Activated CD8-positive, alpha-beta memory T cell treated with anti-CD3 and anti-CD28 coated beads for 4 hours (primary cell): ENCODE measurements at places on chromosomes 2 and 18.

GRCh38 chr2:239265681-239266433, 135.0 kb downstream of the HDAC4 start:
- no peak for DNase-seq

DNA sequence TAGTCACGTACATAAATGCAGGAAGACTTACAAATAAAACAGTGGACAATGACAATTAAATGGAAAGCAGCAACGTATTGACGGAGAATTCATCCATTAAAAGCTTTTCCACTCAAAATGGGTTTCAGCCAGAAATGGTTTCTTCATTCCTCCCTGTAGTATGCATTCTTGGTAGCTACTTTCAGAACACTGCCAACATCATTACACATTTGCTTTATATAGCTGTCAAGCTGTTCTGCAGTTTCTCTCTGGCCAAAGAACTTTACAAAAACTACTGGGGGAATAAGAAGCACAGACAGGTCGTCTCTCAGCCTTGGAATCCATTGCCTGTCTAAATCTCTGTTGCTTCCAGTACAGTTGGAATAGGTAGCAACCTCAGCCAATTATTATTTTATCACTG, 84.1 kb upstream of the NCKAP5 start:
- DNase-seq, result no peak

GRCh38 chr18:55458456-55459203, 129.4 kb downstream of the TCF4 start:
- DNase-seq, result no peak

DNA sequence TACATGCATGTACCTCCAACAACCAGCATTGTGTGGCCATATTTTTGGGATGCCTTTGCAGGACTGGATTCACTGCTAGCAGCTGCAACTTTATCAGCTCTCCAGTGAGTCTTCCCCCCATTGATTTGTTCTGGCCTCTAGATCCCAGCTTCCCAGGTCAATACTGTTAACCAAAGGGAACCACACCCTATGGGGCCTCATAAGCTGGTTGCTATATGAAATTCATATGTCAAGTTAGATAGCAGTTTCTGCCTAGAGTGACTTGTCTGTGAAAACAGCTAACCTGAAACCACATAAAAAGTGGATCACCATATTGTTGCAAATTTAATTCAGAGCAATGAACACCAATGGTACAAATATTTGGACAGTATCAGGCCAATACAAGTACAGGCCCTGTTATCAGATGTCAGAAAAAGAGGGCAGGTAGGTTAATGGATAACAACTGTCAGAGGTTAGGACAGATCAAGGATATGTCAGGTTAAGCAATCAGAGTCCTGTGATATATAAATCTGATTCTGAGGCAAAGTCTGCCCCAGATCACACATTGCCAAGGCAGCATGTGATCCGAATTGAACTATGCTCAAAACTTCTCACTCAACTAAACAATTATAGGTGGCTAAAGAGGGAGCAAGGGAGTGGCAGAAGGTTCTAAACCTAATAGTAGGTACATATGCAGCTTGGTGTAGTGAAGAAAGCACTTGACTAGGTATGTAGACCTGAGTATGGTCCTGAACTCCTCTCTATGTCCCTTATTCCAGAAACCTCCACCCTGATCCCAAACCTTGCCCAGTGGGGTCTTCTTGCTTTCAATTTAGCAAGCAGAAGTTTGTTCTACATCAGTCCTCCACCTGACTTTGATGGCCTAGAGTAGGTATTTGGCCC, 310.2 kb upstream of the STON1 start:
- no peak for DNase-seq

DNA sequence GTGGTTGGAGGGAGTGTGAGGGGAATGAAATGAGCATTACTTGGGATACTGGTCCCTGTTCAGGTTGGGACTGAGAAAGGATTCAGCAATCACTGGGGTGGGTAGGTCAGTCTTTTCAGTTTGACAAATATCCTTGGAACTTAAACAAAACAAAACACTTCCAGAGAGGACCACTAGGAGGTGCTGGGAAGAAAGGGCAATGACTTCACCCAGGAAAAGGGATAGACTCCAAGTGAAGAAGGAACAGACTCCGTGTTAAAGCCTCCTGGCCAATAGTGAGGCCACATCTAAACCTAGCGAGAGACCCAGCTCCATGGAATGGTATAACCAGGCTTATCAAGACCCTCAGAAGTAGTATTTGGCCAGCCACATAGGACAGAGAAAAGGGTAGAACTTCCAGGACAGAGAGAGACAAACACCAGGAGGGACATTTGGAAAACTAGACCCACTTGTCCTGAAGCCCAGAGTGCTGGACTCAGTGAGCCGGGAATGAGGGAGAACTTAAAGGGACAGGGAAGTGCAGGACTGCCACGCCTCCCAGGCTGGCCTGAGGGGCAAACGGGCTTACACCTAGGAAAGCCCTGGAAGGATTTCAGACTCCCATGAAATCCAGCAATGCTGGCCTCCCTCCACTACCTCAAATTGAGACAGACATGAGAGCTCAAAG, 19.6 kb upstream of the KCNG3 start:
- no peak for DNase-seq

GRCh38 chr2:192159208-192159607, 35.5 kb downstream of the TMEFF2 start:
- no peak for DNase-seq

GRCh38 chr2:144712550-144712940, 192.6 kb upstream of the ZEB2 start:
- DNase-seq, result no peak

GRCh38 chr2:50026236-50026635, 871.9 kb upstream of the FSHR start:
- DNase-seq, result no peak

- no peak for DNase-seq
Measured at GRCh38 chr2:126722546-126722945, 66.6 kb downstream of the GYPC start.

- DNase-seq, result no peak
Measured at GRCh38 chr2:233833345-233833744, 21.0 kb downstream of the HJURP start.

GRCh38 chr2:86066007-86066578, 39.6 kb downstream of the POLR1A start:
- DNase-seq, result no peak

DNA sequence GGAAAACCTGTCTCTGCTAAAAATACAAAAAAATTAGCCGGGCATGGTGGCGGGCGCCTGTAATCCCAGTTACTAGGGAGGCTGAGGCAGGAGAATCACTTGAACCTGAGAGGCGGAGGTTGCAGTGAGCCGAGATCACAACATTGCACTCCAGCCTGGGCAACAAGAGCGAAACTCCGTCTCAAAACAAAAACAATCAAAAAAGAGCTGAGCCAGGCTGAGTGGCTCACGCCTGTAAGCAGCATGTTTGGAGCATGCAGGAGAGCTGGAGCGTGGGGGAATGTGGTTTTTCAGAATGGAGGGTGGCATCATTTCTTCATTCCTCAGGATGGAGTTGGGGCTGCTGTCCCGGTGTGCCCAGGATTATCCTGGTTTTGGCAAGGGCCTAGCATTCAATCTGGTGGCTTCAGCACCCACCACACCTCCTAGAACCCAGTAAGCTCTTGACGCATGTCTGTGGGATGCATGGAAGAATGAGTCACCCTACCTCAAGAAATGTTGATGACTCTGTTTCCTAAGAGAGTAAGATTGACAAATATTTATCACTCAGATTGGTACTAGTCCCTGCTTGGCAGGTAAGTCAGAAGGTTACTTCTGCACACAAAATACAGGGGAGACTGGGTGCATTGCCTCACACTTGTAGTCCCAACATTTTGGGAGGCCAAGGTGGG, 90.2 kb upstream of the ODC1 start:
- no peak for DNase-seq

DNA sequence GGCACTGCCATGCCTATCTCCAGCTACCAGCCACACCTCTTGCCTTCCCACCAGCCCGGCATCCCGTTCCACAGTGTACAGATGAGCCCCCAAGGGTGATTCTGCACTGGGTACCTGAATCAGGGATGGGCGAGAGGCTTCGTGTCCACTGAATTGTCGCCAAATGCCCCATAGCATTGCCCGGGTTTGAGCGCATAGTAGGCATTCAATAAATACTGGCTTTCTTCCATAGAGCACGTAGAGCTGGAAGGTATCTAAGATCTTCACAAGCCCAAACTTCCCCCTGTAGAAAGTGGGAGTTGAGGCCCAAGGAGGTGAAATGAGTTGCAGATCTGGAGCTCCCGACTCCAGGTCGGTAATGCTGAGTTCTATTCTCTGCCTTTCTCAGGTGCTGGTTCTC, 358.7 kb downstream of the LPIN1 start:
- no peak for DNase-seq

GRCh38 chr2:236584521-236585384, 15.1 kb downstream of the ACKR3 start:
- DNase-seq, result no peak

- no peak for DNase-seq
Measured at GRCh38 chr18:49459404-49460171, 857 bp downstream of the DYM start.

- DNase-seq, result no peak
Measured at GRCh38 chr2:46298272-46298521, 990 bp downstream of the EPAS1 start.

GRCh38 chr18:23073996-23074606, 61.2 kb upstream of the CABLES1 start:
- no peak for DNase-seq

DNA sequence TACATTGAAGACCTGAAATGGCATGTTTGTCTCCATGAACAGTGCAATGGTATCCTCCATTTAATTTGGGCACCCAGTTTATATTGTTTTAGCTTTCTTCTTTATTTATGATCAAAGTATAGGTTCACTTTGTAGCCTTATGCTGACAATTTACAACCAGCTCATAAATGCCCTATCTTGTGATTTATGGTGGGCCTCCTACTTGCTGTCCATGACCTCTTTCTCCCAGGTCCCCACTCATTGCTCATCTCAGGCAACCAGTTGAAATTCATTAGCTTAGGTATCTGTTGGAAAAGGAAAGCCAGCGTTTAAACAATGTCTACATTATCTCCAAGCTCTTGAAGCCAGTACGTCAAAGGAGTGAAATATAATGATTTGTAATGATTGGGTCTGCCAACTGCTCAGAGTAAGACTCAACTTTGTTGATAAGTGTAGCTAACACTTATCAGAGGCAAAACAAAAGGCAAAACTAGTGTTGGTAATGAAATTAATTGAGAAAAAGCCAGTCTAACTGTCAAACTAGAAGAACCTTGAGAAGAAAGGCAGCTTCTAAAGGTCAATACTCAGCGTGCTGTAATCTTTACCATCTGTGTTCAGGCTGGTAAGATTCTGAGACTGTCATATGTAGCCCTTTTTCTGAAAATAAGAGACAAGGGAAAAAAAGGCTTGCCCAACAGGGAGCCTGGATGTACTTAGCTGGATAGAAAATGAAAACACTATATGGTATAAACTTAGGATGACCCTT, 695.9 kb downstream of the EPHA4 start:
- no peak for DNase-seq

- no peak for DNase-seq
Measured at GRCh38 chr2:28344756-28345373, 47.8 kb upstream of the FOSL2 start.

DNA sequence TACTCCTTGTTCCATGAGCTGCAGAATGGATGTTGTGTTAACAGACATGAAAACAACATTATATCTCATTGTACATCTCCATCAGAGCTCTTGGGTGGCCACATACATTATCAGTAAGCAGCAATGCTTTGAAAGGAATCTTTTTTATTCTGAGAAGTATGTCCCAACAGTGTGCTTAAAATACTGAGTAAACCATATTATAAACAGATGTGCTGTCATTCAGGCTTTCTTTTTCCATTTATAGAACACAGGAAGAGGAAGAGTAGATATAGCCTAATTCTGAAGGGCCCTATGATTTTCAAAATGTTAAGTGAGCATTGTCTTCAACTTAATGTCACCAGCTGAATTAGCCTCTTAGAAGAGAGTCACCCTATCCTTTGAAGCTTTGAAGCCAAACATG, 44.3 kb upstream of the CABYR start:
- no peak for DNase-seq

DNA sequence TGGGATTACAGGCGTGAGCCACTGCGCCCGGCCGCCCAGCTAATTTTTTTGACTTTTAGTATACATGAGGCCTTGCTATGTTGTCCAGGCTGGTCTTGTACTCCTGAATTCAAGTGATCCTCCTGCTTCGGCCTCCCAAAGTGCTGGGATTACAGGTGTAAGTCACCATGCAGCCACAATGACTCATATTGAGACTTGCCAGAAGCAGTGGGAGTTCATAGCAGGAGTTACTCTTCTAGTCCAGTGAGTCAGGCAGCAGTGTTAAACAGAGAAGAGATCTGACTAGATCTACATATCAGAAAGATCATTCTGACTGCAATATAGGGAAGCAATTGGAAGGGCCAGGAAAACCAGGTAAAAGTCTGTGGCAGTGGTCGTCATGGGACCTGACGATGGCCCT, 1.5 kb upstream of the FLACC1 start:
- DNase-seq, result no peak

- DNase-seq, result no peak
Measured at GRCh38 chr2:193461431-193461934, 1266.8 kb upstream of the TMEFF2 start.

GRCh38 chr18:76772665-76773064, 49.7 kb upstream of the ZNF236 start:
- DNase-seq, result no peak

GRCh38 chr18:27627927-27628326, 442.8 kb upstream of the CHST9 start:
- DNase-seq, result no peak

DNA sequence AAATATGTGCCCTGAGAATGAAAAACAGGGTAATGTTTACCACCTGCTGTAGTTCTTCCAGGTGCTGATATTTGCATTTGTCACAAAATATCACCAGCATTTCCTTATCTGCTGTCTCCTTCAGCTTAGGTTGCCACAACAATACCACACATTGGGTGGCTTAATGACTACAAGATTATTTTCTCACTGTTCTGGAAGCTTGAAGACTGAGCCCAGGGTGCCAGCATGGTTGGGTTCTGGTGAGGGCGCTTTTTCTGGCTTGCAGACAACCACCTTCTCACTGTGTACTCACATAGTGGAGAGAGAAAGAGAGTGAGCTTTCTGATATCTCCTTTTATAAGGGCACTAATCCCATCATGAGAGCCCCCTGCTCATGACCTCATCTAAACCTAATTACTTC, 407.5 kb upstream of the RGPD4 start:
- no peak for DNase-seq

DNA sequence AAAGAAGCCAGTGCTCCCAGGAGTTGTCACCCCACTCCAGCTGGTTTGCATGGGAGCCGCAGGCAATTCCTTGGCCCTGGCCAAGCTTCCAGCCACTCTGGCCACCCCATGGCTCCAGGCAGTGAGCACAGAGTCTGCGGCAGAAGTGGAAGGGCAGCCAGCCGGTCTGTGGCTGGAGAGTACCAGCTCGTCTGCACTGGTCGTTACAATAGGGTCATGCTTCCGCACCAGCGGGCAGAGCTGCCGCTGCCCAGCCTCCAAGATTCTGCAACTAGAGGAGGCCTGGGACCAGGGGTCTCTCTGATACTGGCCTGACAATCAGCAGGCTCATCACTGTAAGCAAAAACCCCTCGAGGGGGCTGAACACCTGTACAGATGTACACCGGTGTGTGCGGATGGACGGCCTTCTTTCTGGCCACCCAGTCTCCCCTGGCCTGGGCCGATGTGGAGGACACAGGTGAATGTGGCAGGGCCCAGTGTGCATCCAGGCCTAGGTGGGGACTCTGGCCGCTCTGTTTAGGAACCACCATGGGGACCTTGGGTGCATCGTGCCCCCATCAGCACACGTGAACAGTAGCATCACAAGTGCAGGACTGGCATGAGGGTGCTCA, 51.9 kb upstream of the ODC1 start:
- no peak for DNase-seq

- no peak for DNase-seq
Measured at GRCh38 chr2:116435648-116436047, 1378.8 kb upstream of the DDX18 start.

GRCh38 chr2:221758076-221758475, 186.0 kb upstream of the EPHA4 start:
- DNase-seq, result no peak
